A375 (cell line): ENCODE measurements at places on chromosomes 6 and 20. TPM values are rescaled to one million over a fixed set of nuclear protein-coding genes. Genes with fewer than 3 reads are reported as not detected.

The DLK2 gene
- 4.9 and 7.1 TPM in 2 replicates for total RNA-seq

The MAFB gene
- 0.04 and 0.40 TPM in 2 replicates for total RNA-seq

The SNX5 gene
- total RNA-seq, result 221 and 236 TPM in 2 replicates

The CTCFL gene
- total RNA-seq, result not detected in 2 replicates
